Osteoblast (primary cell): ENCODE measurements at places on chromosomes 11 and 22. TPM values are rescaled to one million over a fixed set of nuclear protein-coding genes. Genes with fewer than 3 reads are reported as not detected.

GRCh38 chr11:9596926-9597464, 23.5 kb downstream of the WEE1 start:
- no peak overlapping the region for H3K27ac ChIP-seq
- no peak overlapping the region for H3K4me3 ChIP-seq
- no peaks in the 10 kb centered on the region for H3K27me3 ChIP-seq
- H3K36me3 ChIP-seq, result no peaks in the 10 kb centered on the region

DNA sequence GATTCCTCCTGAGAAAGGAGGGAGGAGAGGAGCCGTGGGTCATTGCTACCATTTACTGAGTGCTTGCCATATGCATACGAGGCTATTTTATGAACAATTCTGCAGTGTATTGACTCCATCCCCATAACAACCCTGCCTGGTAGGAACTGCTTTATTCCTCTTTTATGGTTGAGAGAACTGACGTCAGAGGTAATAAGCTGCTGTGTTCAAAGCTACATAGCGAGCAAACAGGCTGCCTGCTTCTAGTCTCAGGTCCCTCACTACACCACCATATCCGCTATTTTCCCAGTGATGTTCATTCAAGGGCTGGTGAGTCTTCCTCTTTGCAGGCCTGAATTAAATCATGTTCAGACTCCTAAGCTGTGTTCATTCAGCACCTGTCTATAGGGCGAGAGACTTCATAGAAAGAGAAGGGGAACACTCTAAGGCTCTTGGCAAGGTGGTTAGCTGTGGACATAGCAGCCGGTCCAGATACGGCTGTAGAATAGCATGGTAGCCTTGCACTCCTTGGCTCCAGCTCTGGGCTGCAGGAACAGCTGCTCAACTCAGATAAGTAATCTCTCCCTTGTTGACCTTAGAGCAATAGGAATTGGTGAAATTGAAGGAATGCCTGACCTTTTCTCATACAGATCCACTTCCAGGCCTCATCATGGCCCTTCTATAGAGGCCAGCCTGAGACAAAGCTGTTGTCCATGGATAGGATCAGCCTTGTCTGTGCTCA, 82.6 kb downstream of the MICAL2 start:
- no peak for DNase-seq
- H3K36me3 ChIP-seq, result peaks cover 65% of the 10 kb centered on the region
- H3K27me3 ChIP-seq, result no peaks in the 10 kb centered on the region
- H3K27ac ChIP-seq, result no peak overlapping the region

- H3K27ac ChIP-seq, result no peak overlapping the region
- no peaks in the 10 kb centered on the region for H3K36me3 ChIP-seq
- no peaks in the 10 kb centered on the region for H3K4me1 ChIP-seq
- no peak overlapping the region for H3K4me3 ChIP-seq
- H3K27me3 ChIP-seq, result no peaks in the 10 kb centered on the region
Measured at GRCh38 chr11:134425413-134425812, 13.4 kb upstream of the B3GAT1 start.

- peaks cover under 1% of the 10 kb centered on the region for H3K4me1 ChIP-seq
- no peaks in the 10 kb centered on the region for H3K27me3 ChIP-seq
- H3K4me3 ChIP-seq, result no peak overlapping the region
- peak; percentile 31 for DNase-seq
- H3K27ac ChIP-seq, result no peak overlapping the region
- H3K36me3 ChIP-seq, result no peaks in the 10 kb centered on the region
Measured at GRCh38 chr22:42760806-42761565, 40.3 kb upstream of the A4GALT start.

The NRGN gene
- total RNA-seq, result under 0.01 TPM in 1 of 2 replicates, not detected in the other

The MPZL2 gene
- not detected in 2 replicates for total RNA-seq

DNA sequence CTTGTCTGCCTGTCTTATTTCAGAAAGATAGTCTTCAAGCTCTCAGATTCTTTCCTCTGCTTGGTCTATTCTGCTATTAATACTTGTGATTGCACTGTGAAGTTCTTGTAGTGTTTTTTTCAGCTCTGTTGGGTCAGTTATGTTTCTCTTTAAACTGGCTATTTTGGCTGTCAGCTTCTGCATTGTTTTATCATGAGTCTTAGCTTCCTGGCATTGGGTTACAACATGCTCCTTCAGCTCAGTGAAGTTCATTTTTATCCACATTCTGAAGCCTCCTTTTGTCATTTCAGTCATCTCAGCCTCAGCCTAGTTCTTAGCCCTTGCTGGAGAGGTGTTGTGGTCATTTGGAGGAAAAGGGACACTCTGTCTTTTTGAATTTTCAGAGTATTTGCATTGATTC, 15.5 kb upstream of the DEPDC7 start:
- peaks cover under 1% of the 10 kb centered on the region for H3K27me3 ChIP-seq
- H3K4me1 ChIP-seq, result peaks cover 18% of the 10 kb centered on the region
- H3K36me3 ChIP-seq, result no peaks in the 10 kb centered on the region
- no peak for DNase-seq

The SUSD2 gene
- 0.72 and 2.4 TPM in 2 replicates for total RNA-seq

The LDHAL6A gene
- not detected in 2 replicates for total RNA-seq

DNA sequence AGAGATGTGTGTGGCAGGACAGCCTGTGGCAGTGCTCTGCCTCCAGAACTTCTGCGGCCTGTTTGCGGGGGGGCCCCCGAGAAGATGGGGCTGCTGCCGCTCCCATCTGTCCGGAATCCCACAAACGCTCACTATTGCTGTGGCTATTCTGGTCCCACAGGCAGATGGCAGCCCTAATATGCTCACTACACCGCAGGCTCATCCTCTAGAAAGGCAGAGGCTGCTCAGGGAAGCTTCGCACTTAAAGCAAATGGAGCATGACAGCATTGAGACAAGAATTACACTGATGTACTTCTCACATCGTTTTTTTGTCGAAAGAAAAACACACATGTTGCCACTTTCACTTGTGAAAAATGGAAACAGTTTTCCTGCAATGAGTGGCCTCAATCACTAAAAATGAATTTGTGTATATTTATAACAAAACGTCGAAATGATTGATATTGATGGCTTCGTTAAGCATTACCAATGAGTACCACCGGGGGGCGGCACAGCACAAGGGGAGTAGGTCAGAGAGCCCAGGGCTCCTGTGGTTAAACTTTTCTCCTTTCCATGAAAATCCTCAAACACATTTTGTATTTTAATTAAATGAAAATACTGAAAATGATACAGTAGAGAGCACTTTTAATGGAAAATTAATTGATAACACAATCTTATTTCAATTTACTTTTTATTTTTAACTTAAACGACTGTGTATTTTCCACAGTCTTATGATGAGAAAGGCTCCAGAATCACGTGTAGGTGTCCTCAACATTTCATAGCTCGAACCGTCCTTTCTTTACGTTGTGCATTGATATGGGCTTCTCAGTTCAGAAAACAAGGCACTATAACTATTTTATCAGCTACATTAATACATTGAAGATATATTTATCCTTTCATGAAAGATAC, 69.1 kb downstream of the CTTN start:
- no peaks in the 10 kb centered on the region for H3K4me1 ChIP-seq
- peaks cover 49% of the 10 kb centered on the region for H3K27me3 ChIP-seq
- H3K36me3 ChIP-seq, result no peaks in the 10 kb centered on the region
- H3K27ac ChIP-seq, result no peak overlapping the region
- DNase-seq, result peak; percentile 95

The OR6A2 gene
- 0.36 and 0.59 TPM in 2 replicates for total RNA-seq

DNA sequence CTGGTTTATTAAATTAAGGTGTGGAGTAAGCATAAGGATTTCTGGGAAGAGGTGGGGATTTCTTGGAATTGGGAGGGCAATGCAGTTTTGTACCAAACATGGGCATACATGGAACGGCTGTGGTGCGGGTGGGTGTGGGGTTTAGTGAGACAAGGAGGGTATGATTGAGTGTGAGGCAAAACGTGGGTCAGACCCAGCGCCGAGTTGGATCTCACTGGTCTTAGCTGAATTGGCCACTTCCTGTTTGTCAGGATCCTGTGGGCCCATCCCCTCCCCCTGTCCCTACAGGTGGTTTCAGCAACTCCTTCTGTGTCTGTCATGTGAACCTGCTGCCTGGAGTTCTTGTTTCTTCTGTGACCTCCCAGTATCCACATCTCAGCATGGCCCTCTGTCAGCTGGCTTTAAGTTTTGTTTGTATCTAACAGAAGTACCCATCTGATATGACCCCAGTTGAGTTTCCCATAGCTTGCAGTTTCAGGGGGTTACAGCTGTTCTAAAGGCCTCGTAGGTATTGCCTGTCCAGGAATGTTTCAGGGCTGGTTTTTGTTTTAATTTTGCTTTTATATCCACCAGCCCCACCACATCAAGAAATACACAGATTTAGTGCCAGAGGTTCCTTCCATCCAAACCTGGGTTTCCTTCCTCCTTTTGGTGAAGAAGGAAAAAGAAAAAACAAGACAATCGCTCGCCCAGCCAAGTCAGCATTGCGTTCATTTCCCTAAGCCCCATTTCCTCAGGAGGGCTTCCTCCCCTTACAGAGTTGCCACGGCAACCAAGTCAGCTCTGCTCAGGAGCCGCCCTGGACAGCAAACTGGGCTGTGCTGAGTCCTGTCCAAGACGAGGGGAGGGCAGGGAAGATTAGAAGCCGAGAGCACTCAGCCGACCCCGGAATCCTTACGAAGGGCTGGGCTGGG, 6.0 kb downstream of the APOL1 start:
- no peaks in the 10 kb centered on the region for H3K27me3 ChIP-seq
- H3K4me3 ChIP-seq, result no peak overlapping the region
- DNase-seq, result no peak
- peaks cover 8% of the 10 kb centered on the region for H3K36me3 ChIP-seq

GRCh38 chr11:83533166-83533565, 247.0 kb upstream of the CCDC90B start:
- no peaks in the 10 kb centered on the region for H3K4me1 ChIP-seq
- no peak overlapping the region for H3K4me3 ChIP-seq
- no peaks in the 10 kb centered on the region for H3K36me3 ChIP-seq
- no peak overlapping the region for H3K27ac ChIP-seq

- H3K36me3 ChIP-seq, result no peaks in the 10 kb centered on the region
- H3K27ac ChIP-seq, result no peak overlapping the region
- H3K27me3 ChIP-seq, result peaks cover 39% of the 10 kb centered on the region
- no peak overlapping the region for H3K4me3 ChIP-seq
- peaks cover 17% of the 10 kb centered on the region for H3K4me1 ChIP-seq
- DNase-seq, result no peak
Measured at GRCh38 chr11:27723687-27724086, 23.4 kb upstream of the BDNF start.

DNA sequence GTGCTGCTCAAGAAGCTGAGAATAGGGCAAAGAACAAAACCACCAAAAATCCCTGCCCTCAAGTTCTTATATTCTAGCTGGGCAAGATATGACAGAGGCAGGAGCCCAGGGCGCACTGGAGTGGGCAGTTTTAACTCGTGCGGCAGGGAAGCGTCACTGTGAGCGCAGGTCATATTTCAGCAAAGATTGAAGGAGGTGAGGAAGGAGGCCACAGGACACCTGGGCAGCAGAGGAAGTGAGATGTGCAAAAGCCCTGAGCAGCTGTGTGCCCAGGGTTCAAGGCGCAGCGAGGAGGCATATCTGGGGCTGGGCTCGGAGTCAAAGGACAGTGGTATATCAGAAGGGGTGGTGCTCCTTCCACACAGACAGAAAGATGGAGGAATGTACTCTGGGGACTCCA, 13.5 kb downstream of the KCNC1 start:
- H3K4me3 ChIP-seq, result no peak overlapping the region
- peaks cover 6% of the 10 kb centered on the region for H3K4me1 ChIP-seq
- H3K27ac ChIP-seq, result no peak overlapping the region
- H3K27me3 ChIP-seq, result peaks cover 11% of the 10 kb centered on the region
- peak; percentile 62 for DNase-seq

- no peak overlapping the region for H3K27ac ChIP-seq
- no peaks in the 10 kb centered on the region for H3K4me1 ChIP-seq
- no peak for DNase-seq
Measured at GRCh38 chr11:122365610-122366360, 249.8 kb upstream of the BLID start.

DNA sequence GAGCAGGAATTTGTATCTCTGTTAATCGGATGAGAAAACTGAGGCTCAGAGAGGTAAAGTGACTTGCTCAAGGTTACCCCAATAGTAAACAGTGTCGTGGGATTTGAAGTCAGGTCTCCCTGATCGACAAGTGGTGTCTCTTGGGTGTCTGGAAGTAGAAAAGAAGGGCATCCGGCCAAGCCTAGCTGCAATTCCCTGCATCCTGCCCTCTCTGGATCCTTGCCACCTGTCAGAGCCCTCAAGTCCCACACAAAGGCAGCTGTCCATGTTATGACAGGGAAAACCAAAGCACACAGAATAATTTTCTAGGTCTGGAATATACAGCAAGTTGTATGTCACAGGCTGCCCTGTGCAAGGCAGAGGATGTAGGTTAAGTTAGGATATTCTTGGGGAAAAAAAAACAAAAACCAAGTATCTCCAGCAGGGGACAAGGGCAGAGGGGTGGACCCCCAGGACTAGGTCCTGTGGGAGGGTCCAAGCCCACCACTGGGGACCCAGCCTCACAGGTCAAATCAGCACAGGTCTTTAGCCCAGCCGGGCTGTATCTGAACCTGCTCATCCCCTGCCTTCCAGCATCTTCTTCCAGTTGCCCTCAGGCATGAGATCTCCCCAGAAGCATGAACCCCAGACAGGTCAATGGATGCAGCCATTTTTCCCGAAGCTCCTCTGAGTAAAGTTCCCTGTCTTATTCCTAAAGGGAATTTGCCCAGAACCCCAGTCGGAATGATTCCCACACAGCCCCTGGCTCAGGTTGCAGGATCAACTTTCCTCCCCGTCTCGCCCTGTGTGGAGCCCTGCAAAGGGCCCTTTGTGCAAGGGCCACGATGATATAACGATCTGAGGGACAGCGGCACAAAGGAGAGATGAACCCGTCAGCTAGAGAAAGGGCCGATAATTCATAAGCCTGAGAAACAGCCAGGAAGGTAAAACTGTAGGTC, 15.0 kb downstream of the USH1C start:
- no peaks in the 10 kb centered on the region for H3K4me1 ChIP-seq
- no peak overlapping the region for H3K27ac ChIP-seq
- DNase-seq, result peak; percentile 65
- no peaks in the 10 kb centered on the region for H3K36me3 ChIP-seq
- peaks cover 38% of the 10 kb centered on the region for H3K27me3 ChIP-seq

The PIK3IP1 gene
- 31.5 and 40.1 TPM in 2 replicates for total RNA-seq

GRCh38 chr11:22079133-22079872, 113.6 kb upstream of the ANO5 start:
- no peak for DNase-seq
- H3K36me3 ChIP-seq, result no peaks in the 10 kb centered on the region
- no peaks in the 10 kb centered on the region for H3K4me1 ChIP-seq
- no peaks in the 10 kb centered on the region for H3K27me3 ChIP-seq
